ENCODE measurements at places on chromosomes 11 and 22.

- DNase-seq = peak; percentile 59
These were observed 5.4 kb downstream of the GRK2 start for GRCh38 chr11:67271541-67272284.

- no peak for DNase-seq
These were observed 67.5 kb upstream of the VPREB1 start for GRCh38 chr22:22176929-22177616.

DNA sequence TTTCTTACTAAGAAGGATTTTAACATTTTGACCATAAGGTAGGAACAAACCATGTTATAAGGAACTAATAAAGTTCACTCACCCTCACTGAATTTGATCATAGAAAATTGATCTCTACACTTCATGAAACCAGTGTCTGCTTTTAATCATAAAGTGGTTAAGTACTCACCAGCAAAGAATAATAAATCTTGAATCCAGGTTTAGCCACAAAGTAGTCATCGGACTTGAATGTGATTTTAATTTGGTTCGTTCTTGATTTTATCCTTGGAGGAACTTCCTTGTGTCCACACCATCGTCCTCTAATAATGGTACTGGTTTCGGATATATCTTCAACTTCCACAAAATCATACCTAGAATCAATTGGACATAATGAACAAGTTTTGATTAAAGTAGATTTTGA is 40.5 kb upstream of the DDI1 start:
- no peak for DNase-seq

DNA sequence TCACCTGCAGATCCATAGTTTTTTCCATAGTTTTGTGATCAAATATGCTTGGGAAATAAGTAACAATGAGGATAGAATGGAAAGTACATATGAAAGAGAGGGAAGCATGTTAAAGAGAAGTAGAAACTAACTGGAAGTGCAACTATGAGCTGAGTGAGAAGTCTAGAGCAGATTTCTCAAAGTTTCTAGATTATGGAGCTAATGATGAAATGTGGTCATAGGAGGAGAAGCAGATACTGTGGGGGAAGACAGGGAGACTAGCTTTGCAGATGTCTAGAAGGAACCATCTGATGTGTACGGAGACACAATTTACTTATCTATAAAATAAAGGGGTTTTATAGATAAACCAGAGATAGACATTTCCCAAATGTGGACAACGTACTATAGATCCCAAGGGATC is 37.1 kb downstream of the RELT start:
- no peak for DNase-seq

- no peak for DNase-seq
These were observed 13.1 kb downstream of the MTMR2 start for GRCh38 chr11:95910638-95911368.

DNA sequence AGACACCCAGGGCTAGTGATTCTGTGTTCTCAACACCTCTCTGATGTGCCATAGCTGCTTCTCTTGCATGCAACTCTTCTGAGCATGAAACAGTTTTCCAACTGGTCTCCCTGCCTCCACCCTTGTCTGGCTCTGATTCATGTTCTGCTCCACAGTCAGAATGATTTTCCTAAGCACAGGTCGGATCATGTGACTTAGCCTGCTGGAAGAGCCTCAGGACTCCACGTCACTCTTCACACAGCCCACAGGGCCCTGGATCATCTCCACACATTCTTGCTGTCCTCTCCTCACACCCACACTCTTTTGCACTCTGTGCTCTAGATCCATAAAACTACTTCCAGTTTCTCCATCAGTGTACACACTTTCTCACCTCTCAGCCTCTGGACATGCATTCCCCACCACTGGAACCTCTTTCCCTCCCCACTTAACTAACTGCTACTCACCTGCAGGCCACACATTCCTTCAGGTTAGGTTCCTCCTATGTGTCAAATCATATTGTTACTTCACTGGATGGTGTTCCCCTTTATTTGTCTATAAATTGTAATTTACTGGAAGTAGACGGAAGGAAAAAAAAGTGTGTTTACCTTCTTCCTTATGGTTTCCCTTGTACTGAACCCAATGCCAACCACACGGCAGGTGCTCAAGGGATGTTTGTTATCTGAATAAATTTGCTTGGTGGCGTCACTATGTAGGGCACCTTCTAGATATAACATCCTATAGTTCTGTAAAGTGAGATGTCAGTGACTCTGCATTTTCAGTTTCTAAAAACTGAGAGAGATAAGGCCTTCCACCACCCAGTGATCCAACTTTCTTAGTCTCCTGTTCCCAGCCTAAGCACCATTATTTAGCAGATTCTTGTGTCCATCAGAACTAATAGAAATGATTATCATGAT is 133.7 kb downstream of the ETS1 start:
- DNase-seq = peak; percentile 93

GRCh38 chr11:1224111-1224490 is 1.2 kb downstream of the MUC5B start:
- no peak for DNase-seq

DNA sequence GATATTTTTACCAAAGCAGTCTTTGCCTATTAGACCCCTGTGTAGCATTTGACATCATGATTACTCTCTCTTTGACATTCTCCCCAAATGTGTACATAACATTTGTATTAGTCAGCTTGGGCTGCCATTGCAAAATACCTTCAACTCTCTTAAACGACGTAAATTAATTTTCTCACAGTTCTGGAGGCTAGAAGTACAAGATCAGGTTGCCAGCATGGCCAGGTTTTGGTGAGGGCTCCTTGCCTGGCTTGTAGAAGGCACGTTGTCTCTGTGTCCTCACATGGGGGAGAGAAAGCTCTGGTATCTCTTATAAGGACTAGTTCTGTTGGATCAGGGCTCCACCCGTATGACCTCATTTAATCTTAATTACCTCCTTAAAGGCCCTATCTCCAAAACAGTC is 12.3 kb upstream of the DLAT start:
- no peak for DNase-seq

- no peak for DNase-seq
These were observed 33.6 kb downstream of the USH1C start for GRCh38 chr11:17510507-17511206.

DNA sequence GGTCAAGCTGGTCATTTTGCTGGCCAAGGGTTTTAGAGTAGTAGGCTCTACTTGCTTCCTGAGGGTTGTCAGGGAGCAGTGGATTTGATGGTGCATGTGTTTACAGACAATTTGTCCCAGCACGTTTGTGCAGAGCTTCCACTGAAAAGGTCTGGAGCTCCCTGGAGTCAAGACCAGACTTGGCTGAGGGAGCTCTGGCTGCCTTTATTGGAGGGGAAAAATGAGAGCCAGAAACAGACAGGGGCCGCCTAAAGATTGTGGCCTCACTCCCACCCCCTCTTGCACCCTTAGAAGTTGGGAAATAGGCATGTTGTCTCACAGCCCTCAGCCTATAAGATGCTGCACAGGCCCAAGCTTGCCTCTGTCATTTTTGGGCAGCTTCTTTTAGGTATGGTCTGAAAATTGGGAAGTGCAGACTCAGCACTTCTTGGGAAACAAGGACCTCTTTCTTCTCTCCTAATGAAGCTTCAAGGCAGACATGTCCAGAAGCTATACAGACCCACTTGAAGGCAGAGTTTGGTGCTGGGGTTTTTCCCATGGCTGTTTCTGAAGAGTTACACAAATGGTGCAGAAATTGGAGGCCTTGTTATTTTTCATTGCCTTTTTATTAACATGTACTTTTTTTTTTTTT is 55.1 kb downstream of the AMOTL1 start:
- DNase-seq = no peak

GRCh38 chr11:100687630-100688395 is 725 bp downstream of the ARHGAP42 start:
- DNase-seq = no peak

- no peak for DNase-seq
These were observed 879.9 kb upstream of the TENM4 start for GRCh38 chr11:80320765-80321164.

DNA sequence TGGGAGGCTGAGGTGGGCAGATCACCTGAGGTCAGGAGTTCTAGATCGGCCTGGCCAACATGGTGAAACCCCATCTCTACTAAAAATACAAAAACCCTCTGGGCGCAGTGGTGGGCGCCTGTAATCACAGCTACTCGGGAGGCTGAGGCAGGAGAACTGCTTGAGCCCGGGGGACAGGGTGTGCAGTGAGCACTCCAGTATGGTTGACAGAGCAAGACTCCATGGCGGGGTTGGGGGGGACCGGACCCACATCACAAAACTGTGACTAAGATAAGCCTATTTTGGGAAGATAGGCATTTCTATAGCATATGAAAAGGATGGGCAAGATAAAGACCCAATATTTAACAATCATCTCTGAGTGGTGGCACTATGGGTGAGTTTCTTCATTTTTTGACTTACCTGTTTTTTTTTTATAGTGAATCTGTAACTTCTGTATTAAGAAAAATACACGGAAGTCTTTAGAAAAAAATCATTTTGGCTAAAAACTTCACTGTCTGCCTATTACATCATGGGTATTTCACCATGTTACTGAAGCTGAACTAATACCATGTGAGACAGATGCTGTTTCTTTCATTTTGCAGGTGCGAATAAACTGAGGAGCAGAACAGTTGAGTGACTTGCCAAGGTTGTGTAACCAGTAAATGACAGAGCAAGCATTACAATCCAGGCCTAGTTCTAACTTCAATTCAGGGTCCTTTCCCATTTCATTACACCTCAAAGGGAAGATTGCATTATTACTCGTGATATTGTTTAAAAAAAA is 2.5 kb downstream of the CELF1 start:
- peak; percentile 19 for DNase-seq

DNA sequence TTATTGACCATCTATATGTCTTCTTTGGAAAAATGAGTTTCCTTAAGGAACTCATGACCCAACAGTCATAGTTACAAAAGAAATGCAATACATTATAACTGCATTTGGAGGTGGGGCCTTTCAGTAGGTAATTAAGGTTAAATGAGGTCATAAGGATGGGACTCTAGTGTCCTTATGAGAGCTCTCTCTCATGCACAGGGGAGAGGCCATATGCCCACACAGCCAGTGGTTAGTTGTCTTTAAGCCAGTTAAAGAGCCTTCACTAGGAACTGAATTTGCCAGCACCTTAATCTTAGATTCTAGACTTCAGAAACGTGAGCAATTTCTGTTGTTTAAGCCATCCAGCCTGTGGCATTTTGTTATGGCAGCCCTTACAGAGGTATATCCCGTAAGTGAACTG is 27.3 kb downstream of the INTS4 start:
- DNase-seq = no peak

DNA sequence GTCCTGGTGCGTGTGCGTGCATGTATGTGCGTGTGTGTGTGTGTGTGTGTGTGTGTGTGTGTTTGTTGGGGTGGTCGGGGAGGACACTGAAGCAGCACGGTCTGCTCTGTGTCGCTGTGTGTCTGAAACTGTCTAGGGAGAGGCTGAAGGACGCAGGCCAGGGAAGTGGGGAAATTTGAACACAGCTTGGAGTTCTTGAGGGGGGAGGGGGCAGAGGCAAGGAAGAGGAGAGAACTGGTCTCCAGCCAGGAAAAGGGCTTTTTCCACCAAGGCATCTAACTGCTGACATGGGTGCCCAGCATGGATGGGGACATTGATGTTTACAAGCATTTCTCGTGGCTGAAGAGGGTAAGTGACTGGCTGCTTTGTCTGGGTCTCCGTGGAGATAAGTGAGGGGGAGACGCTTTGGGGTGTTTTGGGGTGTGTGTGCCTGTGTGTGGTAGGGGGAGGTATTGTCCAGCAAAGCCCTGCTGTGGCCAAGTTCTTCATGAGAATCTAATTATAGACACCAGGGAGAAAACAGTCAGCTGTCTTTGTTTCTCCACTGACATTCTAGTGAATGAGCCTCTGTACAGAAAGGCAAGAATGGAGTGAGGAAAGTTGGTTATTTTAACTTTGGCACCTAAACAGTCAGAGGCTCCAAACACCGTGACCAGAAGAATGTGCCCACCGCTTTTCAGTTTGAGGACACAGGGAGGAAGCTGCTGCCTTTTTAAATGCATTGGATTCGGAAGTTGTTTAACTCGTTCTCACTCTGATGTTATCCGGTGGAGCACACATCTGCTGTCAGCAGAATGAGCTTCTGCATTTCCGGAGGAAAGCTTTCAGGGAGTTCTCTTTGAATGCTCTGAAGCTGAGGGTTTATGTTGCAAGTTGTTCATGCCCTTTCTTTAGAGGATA is 63.7 kb downstream of the PPFIBP2 start:
- peak; percentile 83 for DNase-seq

GRCh38 chr11:77095551-77096490 is 6.8 kb upstream of the OMP start:
- DNase-seq = no peak

DNA sequence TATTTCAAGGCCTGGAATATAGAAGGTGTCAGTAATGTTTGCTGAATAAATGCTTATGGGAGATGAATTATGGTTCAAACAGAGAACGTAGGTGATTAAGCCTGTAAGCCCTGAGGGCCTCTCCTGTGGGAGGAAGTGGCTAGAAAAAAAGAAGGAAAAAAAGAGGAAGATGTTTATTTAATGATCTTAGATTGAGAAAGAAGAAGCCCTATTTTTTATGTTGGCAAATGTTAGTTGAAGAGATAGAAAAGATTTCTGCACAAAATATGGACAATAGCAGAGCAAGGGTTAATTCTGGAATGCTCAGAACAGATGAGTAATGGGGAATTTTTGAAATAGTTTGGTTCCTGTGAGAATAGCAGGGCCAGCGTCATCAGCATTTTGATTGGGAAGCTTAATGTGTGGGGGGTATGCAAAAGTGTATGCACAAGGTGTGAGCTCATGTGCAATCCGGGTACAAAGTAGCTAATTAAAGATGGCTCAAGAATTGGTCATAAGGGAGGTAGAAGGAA is 95.7 kb downstream of the TEAD1 start:
- no peak for DNase-seq

GRCh38 chr22:20388200-20388599 is 5.8 kb upstream of the ZNF74 start:
- DNase-seq = no peak

- DNase-seq = no peak
These were observed 186.5 kb downstream of the SWAP70 start for GRCh38 chr11:9850224-9850895.

- no peak for DNase-seq
These were observed 107.7 kb downstream of the CEP164 start for GRCh38 chr11:117435326-117435725.

DNA sequence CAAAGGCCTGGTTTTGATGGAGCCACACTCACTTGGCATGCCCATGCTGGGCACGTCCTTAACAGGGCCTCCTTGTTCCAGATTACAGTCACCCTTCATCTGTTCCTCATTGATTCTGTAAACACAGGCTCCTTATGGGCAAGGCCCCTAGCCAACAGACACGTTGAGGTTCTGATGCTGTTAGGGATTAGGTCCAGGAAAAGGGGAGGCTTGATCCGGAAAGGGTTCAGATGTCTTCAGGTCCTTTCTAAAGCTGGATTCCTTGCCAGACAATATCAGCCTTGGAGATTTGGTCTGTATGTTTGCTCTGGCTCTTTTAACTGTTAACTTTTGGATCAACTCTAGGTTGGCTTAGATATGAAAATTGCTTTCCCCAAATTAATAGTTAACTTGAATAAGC is 46.9 kb upstream of the PRSS23 start:
- DNase-seq = no peak

GRCh38 chr11:118106789-118107335 is 20.1 kb upstream of the SMIM35 start:
- no peak for DNase-seq
